NCI-H1092 (cell line): ENCODE measurements at places on chromosomes 7 and 10.

- DNase-seq: no peak
Observed at GRCh38 chr7:131945957-131946544, 389.6 kb upstream of the PODXL start.

DNA sequence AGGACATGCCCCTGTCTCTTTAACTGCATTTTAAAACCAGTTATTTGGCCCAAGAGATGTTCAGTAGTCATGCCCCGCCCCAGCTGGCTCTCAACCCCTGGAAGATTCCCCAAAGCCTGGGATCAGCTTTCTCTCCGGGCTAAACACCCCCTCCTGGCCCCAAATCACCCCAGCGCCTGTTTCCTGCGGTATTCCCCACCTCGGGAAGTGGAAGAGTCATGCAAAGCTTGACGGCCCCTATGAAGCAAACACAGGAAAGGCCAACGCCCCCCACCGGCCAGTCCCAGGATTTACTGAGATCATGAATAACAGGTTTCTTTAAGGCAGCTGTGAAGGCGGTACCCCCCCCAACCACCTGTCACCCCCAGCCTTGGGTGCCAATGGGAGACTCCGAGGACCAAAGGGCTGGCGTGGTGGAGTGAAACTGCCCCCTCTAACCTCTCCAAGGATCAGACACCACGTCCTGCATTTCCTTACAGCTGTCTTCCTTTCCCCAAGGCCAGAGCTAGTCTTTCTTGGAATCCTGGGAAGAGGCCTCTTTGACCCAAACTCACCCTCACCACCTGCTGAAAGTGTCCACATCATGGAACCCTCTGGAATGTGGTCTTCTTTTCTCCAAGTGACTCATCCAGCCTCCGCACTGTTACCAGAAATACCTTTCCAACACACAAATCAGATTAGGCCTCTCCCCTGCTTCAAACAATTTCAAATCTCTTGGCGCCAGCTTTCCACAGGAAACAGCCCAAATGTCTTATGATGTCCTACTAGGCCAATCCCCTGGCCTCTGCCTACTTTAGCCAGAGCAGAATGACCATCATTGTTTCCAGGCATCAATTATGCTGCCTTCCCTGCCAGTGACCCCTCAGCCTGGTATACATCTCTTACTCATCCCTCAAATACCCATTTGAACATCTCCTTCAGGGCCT lies 301.5 kb downstream of the ZEB1 start:
- no peak for DNase-seq

- no peak for DNase-seq
Observed at GRCh38 chr7:144057954-144058353, 9.2 kb downstream of the OR2A5 start.

DNA sequence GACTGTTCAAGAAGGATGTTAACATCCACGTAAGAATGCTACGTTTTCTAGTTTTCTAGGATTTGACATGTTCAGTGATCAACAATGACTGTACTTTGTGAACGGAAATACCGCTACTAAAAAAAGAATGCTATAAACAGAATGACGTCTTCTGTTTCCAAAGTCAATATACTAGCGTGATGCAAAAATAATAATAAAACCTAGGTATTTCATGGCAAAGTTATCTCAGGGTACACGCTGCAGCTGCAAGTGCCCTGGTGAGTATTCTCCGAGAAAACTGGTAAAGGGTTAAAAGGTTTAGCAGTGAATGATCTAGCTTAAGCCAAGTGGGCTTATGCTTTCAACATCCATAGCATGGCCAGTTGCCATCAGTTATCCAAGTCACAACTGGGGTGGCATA lies 653.3 kb upstream of the PFKP start:
- DNase-seq: no peak

DNA sequence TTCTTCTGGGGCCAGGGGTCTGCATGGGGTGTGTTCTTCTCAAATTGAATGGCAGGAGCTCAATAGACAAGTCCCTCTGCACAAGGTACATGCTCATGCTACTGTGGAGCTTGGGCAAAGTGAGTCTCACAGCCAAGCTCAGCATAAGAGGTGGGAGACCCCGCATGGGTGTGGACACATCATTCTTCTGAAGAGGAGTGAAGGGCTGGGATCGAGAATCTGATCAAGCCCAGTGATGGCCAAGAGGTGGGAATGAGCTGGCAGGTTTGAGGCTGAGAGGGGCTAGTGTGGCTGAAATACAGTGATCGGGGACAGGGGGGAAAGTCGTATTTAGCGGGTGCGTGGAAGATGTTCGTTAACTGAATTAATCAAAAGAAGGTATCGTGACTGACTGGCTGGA lies 32.6 kb downstream of the CDH23 start:
- no peak for DNase-seq

GRCh38 chr10:72259491-72260238 lies 14.1 kb upstream of the DDIT4 start:
- no peak for DNase-seq

GRCh38 chr7:135888740-135889139 lies 88.4 kb downstream of the MTPN start:
- DNase-seq: no peak

- DNase-seq: peak; percentile 10
Observed at GRCh38 chr7:95126053-95126709, 198.2 kb downstream of the PON1 start.

DNA sequence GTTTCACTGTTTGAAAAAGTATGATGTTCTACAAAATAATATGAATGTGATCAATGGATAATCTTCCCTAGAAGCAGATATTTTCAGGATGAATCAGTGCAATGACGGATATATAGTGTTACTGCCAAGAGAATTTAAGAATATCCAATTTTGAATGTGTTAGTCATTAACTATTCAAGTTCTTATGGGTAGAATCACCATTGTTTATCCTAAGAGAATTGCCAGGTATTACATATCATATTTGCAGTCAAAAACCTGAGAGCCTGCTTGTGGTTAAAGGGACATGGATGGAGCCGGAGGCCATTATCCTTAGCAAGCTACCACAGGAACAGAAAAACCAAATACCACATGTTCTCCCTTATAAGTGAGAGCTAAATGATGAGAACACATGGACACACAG lies 26.9 kb downstream of the AHR start:
- DNase-seq: no peak

DNA sequence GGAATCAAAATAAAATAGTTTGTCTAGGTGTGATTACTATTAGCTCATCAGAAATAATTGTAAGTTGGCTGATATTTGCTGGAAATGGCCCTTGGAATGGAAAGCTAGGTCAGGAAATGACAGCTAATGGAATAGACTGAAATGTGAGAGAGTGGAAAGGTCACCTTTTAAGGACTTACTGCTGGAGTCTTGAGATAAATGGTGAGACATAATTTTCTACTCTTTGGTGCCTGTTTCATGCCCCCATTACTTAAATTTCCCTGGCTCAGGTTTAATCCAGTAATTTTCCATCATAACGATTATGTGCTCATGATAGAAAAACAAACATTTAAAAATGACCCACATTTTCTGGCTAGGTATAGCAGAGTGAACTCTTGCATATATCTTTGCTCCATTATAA lies 123.6 kb downstream of the ADAM22 start:
- no peak for DNase-seq

GRCh38 chr10:79436066-79436849 lies 9.2 kb downstream of the ZCCHC24 start:
- DNase-seq: no peak

- DNase-seq: no peak
Observed at GRCh38 chr7:35987016-35987415, 166.0 kb upstream of the EEPD1 start.

DNA sequence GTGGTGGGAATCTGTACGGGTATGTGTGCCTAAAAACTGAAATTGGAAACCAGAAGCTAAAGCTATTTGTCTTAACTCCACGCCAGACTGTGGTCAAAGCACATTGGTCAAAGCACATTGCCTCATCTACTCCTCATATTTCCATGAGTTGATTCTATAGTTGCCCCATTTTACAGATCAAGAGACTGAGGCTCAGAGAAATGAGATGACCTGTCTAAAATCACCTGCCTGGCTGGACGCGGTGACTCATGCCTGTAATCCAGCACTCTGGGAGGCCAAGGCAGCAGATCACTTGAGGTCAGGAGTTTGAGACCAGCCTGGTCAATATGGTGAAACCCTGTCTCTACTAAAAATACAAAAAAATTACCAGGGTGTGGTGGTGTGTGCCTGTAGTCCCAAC lies 21.7 kb upstream of the MNX1 start:
- no peak for DNase-seq

DNA sequence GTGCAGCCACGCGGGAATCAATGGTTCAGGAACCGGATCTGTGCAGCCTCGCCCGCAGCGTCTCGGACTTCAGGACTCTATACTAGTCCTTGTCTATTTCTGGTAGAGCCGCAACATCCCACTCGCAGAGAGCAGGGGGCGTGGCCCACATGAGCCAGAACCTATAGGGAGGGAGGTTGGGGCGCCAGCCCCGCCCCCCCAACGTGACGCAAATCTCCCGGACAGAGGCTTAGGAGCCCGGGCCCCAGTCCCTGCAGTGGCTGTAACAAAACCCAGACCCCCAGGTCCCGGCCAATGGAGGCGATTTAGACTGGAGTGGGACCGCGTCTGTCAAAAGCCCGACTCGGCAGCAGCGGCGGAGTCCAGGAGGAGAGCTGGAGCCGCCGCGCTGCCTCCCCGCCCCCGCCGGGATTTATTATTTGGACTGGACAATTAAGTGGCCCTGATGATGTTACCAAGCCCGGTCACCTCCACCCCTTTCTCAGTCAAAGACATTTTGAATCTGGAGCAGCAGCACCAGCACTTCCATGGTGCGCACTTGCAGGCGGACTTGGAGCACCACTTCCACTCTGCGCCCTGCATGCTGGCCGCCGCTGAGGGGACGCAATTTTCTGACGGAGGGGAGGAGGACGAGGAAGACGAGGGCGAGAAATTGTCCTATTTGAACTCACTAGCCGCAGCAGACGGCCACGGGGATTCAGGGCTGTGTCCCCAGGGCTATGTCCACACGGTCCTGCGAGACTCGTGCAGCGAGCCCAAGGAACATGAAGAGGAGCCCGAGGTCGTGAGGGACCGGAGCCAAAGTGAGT lies at the start of gene NKX2-3:
Gene NKX2-3 (plus strand): TSS at position 256 of the 809 bp plus-strand sequence. CDS start 190 bp downstream, at position 446.
- no peak for DNase-seq

DNA sequence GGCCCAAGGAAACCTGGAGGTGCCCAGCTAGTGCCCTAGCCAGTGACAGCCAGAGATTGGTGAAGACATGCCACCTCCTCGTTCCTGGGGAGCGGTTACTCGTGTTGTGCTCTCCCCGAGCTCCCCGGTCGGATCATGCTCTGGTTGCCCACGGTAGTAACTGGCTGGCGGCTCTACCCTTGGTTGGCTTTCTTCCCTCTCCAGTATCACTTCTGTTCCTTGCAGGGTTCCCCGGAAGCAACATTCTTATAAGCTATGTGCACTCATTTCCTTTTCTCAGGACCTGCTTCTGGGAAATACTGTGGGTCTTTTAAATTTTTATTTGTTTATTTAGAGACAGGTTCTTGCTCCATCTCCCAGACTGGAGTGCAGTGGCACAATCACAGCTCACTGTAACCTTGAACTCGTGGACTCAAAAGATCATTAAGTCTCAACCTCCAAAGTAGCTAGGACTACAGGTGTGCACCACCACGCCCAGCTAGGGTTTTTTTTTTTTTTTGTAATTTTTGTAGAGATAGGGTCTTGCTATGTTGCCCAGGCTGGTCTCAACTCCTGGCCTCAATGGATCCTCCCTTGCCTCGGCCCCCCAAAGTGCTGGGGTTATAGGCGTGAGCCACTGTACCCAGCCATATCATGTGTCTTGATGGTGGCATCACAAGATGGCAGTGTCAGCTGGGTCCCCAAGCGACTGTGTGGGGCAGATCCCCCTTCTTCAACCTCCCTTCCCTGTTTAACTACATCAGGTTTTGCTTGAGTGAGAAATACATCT lies 6.9 kb upstream of the CALHM1 start:
- DNase-seq: no peak

DNA sequence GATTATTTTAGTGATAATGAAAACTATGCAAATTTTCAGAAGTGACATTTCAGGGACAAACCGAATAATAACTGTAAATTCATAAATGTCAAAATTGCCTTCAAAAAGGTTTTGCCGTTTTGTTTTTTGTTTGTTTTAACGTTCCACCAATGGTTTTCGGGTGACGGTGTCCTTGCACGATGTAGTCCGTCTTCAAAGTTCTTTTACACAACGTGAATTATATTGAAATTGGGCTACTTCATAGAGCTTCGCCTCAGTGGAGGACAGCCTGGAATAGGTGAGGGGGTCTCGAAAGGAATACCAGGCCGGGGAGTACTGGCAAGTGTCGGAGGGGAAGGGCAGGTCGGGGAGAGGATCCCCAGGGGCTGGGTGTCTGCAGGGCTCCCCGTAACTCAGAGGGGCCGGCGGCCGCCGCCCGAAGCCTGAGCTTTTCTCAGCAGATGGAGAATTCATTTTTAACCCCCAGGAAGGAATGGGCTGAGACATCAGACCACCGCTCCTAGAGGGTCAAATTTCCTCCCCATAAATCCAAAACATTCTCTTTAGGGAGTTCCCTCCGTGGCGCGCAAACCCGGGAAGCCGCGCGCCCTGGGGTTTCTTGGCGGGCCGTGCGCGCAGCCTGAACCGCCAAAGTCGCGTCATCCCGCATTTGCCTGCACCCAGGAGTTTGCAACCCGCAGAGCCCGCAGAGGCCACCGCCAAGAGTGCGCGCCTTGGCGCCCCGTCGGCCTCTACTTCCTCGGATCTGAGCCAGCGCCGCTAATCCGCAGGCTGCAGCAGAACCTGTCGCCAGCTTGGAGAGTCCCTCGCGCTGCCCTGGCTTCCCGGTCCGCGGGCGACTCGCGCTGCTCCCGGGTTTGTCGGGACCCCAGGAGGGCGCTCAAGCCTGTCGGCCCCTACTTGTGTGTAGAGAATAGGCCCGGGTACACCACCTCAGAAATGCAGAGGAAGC lies 17.3 kb upstream of the EVX1 start:
- DNase-seq: no peak
